H4 (cell line): ENCODE measurements at places on chromosomes 12 and 14. TPM values are rescaled to one million over a fixed set of nuclear protein-coding genes. Genes with fewer than 3 reads are reported as not detected.

DNA sequence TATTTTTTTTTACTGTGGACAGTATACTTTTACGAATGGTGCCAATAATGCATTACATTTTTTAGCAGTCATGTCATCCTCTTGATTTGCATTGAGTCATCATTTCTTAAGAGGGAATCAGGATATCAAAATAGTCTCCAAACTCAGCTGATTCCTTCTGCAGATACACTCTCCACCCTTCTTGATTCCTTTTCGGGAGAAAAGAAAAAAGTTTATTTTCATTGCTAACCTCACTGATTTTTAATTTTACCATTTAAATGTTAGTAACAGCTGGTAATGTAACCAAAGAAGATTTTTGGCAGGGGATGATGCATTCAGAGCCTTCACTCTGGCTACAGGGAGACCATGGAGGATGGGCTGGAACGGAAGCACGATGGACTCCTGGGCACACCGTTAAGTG is 47.5 kb downstream of the MRPL42 start:
- DNase-seq: no peak

CELA1 gene
- not detected in 2 replicates for total RNA-seq

GRCh38 chr12:43241986-43242385 is 310.0 kb downstream of the ADAMTS20 start:
- DNase-seq: no peak

GRCh38 chr12:5963515-5963914 is 18.5 kb upstream of the ANO2 start:
- DNase-seq: no peak

- no peak for DNase-seq
These were observed 42.5 kb downstream of the ZFYVE26 start for GRCh38 chr14:67773844-67774377.

GRCh38 chr14:104476437-104476836 is 103.1 kb upstream of the C14orf180 start:
- no peak for DNase-seq

DHH gene
- 0.02 TPM in 1 of 2 replicates, not detected in the other for total RNA-seq

DNA sequence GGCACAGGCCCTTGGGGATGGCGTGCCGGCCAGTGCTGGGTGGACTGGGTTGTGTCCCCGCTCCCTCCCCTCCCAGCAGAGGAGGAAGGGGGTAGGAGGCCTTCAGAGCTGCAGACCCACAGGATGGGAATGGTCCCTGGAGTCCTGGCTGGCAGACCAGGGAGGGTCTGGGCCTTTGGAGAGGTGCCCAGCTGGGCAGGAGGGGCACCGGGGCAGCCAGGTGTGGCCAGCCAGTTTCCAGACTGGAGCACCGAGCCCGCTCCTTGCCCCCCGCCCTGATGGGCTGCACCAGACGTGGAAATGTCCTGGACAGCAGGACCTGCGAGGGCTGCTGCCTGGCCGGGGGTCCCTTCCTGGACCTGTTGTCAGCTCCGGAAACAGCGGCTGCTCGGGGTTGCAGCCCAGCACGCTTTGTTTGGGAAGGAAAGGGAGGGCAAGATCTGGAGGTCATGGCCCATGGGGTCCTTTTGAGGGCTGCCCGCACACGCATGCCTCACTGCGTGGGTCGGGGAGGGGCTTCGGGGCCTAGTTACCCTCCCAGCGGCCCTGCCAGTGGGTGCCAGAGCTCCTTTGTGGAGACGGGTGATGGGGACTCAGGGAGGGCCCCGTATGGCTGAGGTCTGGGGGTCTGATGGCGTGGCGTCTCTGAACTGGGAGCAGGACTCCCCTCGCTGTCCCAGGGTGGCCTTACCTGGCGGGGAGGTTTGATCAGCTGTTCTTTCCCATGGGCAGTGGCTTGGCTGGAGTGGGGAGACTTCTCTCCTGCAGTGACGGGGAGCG is 9.1 kb downstream of the KIF26A start:
- no peak for DNase-seq

DNA sequence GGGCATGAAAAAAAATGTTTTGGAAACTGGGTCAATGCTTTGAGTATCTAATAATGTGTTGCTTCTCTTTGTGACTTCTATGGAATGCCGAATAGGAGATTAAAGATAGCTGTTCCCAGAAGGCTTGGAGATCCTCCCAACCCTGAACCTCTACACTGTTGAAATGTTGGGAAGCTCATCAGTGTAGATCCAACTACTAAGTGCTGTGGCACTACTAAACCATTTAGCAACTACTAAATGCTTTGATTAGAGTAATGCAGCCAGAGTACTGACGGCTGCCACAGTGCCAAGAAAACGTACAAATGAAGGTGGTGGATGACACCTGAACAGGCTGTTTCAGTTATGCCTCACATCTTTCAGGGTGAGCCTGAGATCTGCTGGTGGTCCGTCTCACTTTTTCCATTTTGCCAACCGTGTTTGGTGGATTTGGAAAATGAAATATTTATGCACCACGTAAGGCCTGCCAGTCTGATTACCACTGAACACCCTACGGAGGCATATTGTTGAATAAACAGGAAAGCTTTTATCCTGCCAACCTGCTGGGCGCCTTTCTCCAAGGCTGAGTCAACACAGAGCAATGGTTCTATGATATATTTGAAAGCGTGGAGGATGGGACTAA is 938.0 kb upstream of the FLRT2 start:
- peak; percentile 71 for DNase-seq

MUCL1 gene
- total RNA-seq: not detected in 2 replicates

CPM gene
- total RNA-seq: 0.45 and 1.7 TPM in 2 replicates

PTPRQ gene
- 0.02 TPM in 1 of 2 replicates, not detected in the other for total RNA-seq

GLS2 gene
- not detected in 2 replicates for total RNA-seq

STXBP6 gene
- total RNA-seq: 22.3 and 22.8 TPM in 2 replicates

DNA sequence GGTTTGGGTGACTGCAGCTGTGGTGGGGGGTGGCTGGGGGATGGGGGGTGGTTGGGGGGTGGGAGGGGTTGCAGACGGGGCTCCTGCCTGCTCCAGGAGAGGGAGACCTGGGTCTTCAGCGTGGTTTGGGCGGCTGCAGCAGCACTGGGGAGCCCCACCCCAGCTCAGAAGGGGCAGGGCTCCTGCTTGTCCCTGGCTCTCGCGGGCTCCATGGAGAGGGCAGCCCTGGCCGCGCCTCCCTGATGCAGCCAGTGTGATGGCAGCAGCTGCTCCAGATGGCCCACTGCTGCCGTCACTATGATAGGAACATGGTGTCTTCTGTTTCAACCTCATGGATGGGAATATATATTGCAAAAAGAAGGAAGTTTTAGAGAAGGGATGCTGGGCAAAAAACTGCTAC is 22.9 kb downstream of the TRHDE start:
- DNase-seq: no peak

PROX2 gene
- total RNA-seq: not detected in 2 replicates

GRCh38 chr14:26319139-26319864 is 278.5 kb downstream of the NOVA1 start:
- DNase-seq: no peak

LALBA gene
- not detected in 2 replicates for total RNA-seq

GRCh38 chr12:119659289-119659897 is 8.5 kb upstream of the PRKAB1 start:
- no peak for DNase-seq

DNA sequence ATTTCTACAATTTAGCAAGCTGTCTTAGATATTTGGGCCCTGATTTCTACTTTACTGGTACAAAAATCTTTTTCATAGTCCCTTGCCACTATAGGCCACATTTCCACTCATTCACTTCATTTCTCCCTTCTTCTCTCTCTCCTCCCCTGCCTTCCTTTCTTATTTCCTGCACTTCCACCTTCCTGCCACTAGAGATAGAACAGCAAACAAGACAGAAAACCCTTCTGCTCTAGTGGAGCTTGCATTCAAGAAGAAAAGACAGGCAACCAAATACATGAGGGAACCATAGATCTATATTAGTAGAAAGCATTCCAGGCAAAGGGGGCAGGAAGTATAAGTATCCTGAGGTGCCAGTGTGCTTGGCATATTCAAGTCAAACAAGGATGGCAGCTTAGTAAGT is 623.5 kb downstream of the FLRT2 start:
- DNase-seq: no peak

GRCh38 chr12:84974155-84974815 is 61.7 kb upstream of the SLC6A15 start:
- DNase-seq: no peak

PMEL gene
- 0.43 and 0.87 TPM in 2 replicates for total RNA-seq

- peak; percentile 74 for DNase-seq
These were observed 116.3 kb upstream of the PRICKLE1 start for GRCh38 chr12:42705863-42706262.

HOXC4 gene
- 0.37 and 1.9 TPM in 2 replicates for total RNA-seq

- DNase-seq: no peak
These were observed 230.5 kb downstream of the EGLN3 start for GRCh38 chr14:33720284-33720787.

DNA sequence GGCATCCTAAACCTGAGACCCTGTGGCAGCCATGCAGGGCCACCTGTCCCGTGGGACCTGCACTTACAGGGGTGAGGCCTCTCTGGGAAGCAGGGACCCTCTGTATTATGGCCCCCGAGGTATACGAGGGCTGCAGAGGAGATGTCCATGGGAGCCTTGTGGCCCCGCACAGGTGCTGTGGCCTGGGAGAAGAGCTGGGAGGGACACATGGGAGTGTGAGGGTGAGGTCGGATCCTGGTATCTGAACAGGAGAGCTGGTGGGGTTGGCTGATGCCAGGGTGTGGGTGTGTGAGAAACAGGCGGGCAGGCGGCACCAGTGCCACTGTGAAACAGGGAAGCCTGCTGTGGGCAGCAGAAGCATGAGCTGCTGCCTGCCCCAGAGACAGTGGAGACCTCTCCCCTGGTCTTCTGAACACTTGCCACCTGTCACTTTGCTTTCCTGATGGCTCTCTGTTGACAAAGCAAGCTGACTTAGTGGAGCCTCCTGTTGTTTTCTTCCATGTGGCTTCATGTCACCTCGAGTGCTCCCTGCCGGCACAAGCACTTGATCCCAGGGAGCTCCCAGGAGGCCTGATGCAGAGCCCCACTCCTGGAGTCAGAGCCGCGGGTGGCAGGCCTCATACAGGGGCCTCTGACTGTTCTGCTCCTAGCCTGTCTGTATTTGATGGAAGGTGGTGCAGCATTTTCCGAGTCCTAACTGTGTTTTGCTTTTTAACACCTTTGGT is 19.8 kb upstream of the AMN start:
- no peak for DNase-seq
